Left ventricle myocardium superior (tissue), 1 donor: ENCODE measurements at places on chromosomes 1 and 21. TPM values are rescaled to one million over a fixed set of nuclear protein-coding genes. Genes with fewer than 3 reads are reported as not detected.

GRCh38 chr1:14884614-14885175 is 268.9 kb upstream of the TMEM51 start:
- DNase-seq, result no peak

GRCh38 chr1:241401156-241401555 is 44.2 kb upstream of the RGS7 start:
- no peak for DNase-seq

The FASLG gene
- total RNA-seq, result 0.12 TPM

DNA sequence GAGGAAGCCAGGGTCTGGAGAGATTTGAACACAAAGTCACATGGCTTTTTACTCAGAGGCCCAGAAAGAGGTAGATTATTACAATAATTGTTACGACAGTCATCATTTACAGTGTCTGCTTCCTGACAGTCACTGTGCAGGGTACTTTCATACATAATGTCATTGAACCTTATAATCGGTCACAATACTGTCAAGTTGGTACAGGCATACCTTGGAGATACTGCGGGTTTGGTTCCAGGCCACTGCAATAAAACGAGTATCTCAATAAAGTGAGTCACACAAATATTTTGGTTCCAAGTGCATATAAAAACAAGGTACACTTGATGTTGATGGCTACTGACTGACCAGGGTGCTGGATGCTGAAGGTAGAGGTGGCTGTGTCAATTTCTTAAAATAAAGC is 112.6 kb downstream of the NOS1AP start:
- no peak for DNase-seq

GRCh38 chr1:6580119-6580592 is 362 bp downstream of the ZBTB48 start:
- DNase-seq, result no peak

The OR2T2 gene
- total RNA-seq, result not detected
